ENCODE measurements at places on chromosomes 11 and 22.

- no peak for DNase-seq
Observed at GRCh38 chr11:12319461-12319951, 57.9 kb upstream of the PARVA start.

DNA sequence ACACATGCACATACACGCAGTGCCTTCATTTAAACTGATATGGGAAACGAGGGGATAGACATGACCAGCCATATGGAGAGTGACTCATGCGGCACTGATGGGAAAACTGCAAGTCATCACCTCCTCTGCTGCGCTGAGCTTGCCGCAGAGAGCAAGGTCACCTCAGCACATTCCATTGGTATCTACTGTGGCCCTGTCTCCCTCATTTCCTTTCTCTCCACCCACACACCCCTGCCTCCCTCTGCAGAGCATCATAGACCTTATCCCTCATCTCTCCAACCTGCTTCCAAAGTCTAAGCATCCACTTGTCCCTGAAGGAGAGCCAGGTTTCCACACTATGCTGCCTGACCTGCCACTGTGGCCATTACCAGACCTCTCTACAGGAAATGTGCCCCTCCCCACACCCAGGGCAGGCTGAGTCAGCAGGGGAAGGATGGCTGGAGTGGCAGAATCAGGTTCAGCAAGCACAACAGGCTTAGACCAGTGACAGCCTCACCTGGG lies 116.9 kb upstream of the SNX19 start:
- DNase-seq: no peak

- no peak for DNase-seq
Observed at GRCh38 chr11:106424111-106424510, 346.6 kb downstream of the AASDHPPT start.

DNA sequence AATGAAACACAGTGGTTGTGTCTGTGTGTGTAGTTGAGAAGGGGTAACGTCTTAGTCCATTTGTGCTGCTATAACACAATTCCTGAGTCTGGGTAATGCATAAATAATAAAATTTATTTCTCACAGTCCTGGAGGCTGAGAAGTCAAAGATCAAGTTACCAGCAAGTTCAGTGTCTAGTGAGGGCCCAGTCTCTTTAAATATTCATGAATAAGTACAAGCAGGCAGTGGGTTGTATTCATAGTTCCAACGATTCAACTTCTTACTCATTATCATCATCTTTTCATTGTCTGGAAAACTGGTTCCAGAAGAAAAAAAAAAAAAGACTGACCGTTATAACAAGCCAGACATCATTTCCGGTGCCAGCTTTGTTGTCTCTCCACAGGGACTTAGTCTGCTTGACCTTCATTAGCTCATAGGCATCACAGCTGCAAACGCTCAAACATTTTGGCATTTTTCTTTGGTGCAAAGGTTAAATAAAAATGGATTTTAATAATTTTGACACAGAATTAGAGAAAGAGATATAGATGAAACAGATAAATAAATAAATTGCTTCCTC lies 1297.5 kb downstream of the LRRC4C start:
- DNase-seq: no peak

GRCh38 chr11:126297004-126297403 lies 6.9 kb upstream of the DCPS start:
- DNase-seq: no peak

DNA sequence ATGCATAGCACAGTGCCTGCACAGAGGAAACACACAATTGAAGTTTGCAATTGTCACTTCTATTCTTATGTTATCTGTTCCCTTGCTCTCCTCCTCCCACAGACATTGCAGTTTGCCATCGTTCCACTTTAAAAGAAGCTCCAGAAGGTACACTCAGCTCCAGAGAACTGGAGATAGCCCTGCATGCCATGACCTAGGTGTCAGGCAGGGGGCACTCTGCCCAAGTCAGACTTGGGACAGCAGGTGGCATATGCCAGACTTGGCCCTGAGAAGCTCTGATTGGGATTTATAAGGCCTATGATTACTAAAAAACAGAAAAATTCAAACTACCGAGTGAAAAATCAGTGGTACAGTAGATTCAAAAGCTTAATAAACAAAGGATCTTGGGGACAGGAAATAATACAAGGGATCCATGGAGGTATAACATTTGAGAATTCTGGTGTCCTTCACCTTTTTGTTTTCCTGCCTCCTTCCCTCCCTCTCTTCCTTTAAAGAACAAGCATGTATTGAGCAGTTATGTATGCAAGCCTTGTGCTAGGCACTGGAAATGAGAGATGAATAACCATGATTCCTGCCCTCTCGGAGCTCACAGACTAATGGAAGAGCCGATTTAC lies 40.0 kb downstream of the TENM4 start:
- DNase-seq: peak; percentile 32

DNA sequence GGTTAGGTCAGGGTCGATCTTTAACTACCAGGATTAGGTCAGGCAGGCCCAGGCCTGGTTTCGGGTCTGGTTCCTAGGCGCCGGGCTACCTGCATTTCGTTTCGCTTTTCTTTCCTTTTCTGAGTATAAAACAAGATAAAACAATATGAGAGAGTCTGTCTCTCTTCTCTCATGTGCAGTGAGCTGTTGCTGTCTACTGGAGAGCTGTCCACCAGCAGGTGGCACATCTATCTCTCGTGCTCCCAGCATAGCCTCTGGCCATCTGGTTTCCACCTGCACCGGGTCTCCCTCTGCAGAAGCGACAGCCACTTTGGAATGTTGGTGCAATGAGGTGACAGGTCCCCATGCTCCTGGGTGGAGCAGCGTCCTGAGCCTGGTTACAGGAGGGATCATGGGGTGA lies 27.6 kb downstream of the RIBC2 start:
- peak; percentile 64 for DNase-seq

DNA sequence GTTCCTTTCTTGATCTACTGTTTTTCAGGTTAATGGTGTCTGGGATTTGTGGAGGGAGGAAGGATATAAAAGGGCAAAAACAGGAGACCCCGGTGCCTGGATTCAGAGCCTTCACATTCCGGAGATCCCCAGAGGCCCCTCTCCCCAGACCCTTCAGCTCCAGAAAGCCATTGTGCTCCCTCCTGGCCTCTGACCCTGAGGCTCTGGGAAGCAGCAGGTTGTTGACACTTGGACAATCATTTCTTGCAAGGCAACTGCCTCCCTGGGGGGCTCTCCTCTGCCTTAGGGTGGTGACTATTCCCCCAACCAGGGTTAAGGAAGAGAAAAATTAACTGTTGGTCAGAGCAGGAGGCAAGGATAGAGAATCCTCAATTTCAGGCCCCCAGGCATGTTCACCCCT lies 86.9 kb upstream of the NNMT start:
- no peak for DNase-seq

DNA sequence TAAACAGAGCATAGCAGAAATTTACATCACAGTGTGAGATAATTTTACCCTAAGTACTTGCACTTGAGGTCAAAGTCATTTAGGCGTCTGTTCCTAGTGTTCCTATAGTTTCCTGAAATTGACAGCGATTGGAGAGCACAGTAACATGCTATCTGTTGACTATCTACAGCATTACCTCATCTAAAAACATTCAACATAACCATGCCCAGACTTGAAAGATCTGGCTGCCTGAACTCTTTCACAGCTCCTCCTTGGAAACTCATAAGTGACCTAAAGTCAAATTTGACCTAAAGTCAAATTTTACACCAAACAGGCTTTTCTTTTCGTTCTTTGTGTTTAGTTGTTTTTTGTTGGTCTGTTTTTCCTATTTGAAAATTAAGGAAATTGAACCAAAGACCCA lies 233.8 kb upstream of the UBASH3B start:
- DNase-seq: no peak

DNA sequence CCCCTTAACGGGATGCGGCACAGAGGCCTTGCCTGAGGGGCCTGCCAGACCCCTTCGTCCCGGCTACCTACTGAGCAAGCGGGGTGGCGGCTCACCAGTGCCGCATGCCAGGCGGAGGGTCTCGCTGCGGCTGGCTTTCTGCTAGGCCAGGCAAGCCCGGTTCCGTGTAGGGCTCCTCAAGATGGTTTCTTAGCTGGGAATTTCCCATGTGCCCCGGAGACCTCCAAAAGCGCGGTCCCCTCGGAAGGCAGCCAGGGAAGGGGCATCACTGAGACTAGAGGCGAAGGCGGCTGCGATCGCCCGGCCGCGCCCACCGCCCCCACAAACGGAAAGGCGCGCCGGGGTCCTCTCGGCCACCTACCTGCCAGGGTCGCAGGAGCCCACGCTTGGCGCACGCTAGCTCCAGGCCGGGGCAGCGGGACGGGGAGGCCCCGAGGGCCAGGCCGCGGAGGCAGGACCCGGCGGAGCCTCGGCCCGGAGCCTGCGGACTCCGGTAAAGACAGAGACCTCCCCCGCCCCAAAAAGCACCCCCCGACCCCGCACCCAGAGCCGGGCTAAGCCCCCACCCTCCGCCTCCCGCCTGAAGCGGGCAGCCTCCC lies 23.8 kb downstream of the MICAL3 start:
- no peak for DNase-seq

DNA sequence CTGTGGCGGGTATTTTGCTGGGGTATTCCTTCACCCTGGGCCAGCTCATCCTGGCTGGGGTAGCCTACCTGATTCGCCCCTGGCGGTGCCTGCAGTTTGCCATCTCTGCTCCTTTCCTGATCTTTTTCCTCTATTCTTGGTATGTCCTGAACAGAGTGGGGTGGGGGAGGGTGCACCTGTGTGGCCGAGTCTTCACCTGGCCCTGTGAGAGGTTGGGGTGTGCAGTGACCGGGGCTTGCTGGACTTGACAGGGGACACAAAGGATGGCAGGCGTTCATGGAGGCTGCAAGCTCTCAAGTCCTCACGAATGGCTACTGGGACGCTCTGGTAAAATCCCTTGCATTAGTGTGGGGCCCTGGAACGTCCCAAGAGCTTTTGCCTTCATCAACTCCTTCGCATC lies 39.3 kb downstream of the CAPN1 start:
- DNase-seq: no peak

DNA sequence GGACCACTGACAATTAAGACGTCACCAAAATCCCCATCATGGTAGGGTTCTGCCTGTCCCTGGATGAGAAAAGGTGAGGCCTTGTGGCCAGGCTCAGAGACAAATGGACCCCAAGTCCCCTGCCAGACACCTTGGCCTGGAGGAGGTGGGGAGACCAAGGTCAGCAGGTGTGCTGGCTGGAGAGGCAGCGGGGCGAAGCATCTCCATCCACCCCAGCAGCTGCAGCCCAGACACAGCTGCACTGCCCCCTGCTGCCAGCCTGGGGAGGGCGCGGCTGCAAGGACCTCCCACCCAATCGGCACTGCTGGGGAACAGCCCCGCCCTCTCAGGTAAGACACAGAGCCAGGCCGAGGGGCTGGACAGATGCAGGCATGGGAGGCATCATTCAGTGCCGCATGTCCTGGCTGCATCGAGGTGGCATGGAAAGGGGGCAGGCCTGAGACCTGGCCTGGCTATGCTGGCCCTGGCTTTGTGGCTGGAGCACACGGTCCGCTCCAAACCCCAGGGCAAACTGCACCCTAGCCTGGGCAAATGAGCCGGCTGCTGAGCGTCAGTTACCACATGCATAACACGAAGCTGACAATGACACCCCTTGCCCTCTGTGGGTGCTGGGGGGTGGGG lies 12.2 kb upstream of the MFNG start:
- DNase-seq: peak; percentile 87

- DNase-seq: no peak
Observed at GRCh38 chr22:28989484-28989883, 72.1 kb downstream of the C22orf31 start.

DNA sequence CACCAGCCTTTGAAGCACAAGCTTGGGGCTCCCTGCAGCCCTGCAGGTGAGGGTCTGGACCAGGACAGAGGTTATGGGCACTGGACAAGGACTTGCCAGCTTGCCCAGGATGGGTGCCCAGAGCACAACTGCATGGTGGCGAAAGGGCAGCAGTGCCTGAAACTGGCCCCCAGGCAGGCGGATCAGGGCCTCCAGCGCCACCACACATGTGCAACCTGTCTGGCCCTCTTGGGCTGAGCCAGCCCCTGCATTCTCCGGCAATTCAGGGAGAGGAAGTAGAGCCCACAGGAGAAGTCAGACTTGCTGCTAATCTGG lies 18.8 kb downstream of the MB start:
- no peak for DNase-seq

- no peak for DNase-seq
Observed at GRCh38 chr11:34308913-34309585, 48.8 kb downstream of the ABTB2 start.

- no peak for DNase-seq
Observed at GRCh38 chr22:34765115-34765514, 300.8 kb upstream of the ISX start.

DNA sequence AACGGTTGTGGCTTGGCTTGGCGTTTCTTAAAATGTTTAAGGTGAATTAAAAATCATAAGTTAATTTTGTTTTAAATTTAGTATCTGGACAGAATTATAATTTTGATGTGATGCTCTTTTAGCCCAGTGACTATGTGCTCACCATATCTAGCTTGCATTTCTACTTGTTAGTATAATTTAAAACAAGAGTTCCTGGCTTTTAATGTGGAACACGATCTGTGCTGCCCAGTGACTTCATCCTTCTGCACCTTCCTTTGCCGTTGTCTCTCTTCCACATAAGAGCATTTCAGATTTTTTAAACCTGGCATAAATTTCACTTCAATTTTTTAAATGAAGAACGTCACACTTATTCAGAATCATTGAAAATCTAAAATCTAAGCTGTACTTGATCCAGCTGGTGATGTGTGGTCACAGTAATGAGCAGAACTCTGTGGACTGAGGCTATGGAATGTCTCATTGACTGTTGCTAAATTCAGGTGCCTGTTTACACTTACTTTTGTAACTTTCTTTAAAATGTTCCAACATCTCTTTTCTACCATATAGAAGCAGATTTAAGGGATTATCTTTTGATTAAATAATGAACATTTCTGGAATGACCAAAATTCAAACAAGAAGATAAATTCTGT lies 75.4 kb upstream of the ADSL start:
- no peak for DNase-seq

DNA sequence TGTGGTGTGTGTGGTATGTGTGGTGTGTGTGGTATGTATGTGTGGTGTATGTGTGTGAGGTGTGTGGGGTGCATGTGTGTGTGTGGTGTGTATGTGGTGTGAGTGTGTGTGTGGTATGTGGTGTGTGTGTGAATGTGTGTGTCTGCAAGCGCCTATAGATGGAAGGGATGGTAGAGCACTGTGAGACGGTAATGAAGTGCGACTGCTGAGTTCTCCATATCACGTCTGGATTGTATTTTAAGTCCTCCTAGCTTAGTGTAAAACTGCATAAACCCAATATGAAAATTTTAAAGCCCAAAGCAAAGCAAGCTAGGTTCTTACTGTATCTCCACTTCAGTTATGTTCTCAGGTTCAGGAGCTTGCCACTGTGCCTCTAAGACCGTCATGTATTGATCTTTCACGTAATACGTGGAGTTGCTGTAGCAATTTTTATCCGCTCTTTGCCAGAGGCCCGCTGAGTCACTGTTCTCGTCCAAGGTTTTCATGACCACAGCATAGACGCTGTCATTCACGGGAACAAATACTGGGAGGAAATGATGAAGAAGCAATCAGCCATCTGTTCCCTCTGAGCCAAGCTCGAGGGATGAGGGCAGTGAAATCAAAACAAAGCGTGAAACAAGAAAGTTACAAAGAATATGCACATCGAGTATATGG lies 5.5 kb downstream of the PLET1 start:
- DNase-seq: no peak

All from GM20000 (cell line).